ENCODE measurements at places on chromosomes 12 and 14.

GRCh38 chr12:50725011-50725942 lies 38.6 kb upstream of the ATF1 start:
- DNase-seq: no peak

- DNase-seq: no peak
Observed at GRCh38 chr14:98167705-98168104, 1104.3 kb downstream of the BCL11B start.

DNA sequence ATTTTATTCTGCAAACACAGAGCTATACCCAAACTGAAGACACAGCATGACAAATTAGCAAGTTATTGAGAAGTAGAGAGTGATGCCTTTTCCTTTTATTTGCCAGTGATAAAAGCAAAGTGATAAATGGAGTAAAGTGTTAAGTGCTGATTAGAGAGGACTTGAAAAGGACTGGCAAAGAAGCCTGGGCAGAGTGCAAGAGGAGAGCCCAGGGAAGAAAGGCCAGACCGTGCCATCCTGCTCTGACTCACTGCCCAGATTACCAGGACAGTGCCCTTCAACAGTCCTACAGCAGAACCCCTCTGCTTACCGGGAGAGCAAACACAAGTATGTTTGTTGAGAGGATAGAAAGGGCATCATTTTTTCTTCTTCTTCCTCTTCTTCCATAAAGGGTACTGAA lies 106.5 kb downstream of the ETV6 start:
- no peak for DNase-seq

GRCh38 chr14:49999826-50000379 lies 107.0 kb downstream of the ARF6 start:
- no peak for DNase-seq

DNA sequence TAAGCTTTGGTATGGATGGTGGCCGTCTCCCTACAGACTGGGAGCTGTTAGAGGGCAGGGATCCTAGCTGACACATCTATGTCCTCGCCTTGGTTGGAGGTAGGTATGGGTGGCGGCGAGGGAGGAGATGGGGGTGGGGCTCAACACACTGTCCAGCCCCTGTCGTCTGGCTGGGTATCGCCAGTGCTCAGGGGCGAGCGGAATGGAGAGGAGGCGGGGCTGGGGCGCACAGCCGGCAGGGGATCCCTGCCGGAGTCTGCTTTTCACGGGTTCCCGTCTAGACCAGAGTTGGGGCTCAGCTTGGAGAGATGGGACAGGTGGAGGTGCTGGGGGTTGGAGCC lies 16.1 kb downstream of the TAMALIN start:
- DNase-seq: no peak

DNA sequence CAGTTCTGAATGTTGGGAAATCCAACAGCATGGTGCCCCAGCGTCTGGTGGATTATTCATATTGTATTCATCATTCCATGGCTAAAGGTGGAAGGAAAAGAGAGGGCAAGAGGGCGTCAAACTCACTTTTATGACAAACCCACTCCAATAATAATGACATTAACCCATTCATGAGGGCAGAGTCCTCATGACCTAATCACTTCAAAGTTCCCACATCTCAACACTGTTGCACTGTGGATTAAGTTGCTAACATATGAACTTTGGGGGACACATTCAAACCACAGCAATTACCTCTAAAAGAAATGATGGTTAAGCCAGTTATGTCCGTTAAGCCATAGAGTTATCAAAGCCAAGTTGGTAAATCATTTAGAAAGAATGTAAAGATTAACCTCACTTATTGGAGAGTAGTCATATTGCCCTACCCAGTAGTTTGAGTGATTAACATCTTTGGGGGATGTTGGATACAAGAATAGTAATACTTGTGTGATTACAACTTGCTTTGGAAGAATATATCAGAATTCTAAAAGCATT lies 212.4 kb upstream of the FLRT2 start:
- DNase-seq: no peak

DNA sequence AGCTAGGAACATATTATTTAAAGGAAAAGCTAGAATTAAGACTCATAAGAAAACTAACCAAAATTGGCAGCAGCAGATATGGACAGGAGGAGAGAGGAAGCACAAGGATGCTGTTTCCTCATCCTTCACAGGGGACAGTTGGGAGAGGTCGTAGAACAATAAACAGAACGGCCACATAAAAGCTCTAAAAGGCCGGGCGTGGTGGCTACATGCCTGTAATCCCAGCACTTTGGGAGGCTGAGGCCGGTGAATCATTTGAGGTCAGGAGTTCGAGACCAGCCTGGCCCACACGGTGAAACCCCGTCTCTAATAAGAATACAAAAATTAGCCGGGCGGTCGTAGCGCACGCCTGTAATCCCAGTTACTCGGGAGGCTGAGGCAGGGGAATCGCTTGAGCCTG lies 10.5 kb downstream of the TCL1B start:
- no peak for DNase-seq

DNA sequence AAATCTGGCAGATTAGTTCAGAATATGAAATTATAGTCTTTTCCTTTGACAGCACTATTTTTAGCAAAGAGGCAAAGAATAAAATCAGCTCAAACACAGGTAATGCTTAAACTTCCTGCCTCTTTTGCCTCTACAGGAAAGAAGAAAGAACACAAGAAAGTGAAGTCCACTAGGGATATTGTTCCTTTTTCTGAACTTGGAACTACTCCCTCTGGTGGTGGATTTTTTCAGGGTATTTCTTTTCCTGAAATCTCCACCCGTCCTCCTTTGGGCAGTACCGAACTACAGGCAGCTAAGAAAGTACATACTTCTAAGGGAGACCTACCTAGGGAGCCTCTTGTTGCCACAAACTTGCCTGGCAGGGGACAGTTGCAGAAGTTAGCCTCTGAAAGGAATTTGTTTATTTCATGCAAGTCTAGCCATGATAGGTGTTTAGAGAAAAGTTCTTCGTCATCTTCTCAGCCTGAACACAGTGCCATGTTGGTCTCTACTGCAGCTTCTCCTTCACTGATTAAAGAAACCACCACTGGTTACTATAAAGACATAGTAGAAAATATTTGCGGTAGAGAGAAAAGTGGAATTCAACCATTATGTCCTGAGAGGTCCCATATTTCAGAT lies 17.4 kb downstream of the TMPO start:
- no peak for DNase-seq

DNA sequence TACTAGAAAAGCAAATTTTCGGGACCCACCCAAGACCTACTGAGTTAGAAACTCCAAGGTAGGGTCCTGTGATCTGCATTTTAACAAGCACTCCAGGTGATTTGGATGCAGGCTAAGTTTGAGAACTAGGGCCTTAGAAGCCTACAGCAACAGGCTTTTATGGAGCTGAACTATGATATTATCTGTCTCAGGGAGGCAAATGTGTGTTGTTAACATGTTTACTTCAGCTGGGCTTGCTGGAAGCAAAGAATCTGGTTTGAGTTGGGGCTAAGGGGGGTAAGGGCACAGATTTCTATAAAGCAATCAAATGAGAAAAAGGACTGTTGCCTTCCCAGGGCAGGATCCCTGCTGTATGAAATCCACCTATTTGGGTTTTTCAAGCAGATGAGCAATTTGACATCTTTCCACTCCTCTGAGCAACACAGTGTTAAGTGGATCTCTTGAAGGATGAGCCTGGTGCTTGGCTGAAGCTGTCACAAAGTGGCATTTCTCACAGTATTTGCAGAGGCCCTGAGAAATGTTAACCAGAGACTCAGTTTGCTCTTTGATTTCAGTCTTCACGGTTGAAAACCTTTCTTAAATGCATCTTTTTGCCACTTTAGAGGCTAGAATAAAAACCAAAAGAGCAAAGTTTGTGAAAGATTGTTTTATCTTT lies 36.2 kb upstream of the SOCS2 start:
- no peak for DNase-seq

DNA sequence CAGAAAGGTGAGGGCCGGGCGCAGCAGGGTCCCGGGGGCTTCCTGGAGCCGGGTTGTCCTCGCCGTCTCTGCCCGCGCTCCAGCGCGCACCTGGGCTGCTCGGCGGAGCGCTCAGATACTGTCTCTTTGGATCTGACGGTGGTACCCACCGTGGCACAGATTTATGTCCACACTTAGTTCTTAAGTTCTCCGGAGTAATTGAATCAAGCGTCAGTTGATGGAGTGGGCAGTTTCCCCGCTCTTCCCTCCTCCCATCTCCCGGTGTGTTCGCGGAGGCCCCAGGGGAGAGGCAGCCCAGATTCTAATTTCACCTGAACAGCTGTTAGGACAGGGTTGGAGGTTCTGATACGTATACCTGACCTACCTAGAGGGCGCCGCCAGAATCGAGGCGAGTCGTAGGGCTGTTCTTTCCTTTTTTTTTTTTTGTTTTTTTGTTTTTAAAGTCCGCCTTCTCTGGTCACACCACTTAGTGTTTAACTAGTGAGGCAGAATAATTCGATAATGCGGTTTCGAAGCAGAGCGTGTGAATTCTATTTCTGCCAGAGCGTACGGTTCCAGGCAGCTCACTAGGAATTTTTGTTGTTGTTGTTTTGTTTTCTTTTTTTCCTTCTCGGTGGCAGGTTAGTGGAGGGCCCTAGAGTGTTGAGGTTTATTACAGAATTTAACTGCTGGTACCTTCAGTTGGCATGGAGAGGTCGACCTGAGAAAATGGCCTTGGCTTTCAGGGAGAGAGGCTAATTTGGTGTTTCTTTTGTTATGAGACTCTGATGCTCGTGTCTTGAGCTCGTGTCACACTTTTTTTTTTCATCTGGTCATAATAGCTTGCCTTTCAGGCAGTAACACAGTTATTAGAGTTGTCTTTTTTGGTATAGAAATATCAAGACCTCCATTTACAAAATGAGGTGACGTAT lies 22.3 kb upstream of the GNS start:
- no peak for DNase-seq

DNA sequence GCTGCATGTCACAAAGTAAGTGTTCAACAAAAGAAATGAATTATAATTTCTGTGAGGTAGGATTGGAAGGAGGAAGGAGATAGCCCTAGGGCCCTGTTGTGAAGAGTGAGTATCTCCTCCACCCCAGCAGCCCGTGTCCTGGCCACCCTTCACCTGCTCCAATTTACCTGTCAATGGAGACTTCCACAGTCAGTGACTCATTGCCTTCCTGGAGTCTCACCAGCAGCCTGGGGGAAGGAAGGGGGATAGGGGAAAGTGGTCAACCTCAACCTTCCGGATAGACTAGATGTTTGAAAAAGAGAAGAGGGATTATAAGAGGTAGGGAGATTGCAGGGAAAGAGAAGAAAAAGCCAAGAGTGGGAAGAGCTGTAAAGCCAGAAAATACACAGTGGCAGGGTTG lies 9.2 kb downstream of the STAT2 start:
- no peak for DNase-seq

DNA sequence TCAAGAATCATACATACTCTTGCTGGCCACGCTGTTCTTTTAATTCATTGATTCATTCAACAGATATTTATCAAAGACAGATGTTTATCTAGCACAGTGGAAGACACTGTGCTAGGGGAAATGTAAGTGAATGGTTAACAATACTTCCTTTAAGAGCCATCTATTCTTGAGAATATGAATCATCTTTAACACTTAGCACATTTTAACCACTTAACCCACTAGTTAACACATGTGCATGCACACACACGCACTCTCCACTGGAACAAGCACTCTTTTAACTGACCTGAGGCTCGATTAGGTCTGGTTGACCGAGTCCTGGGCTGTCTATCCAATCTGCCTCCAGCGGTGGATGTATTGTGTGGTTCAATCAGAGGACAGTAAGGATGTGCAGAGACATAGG lies 34.6 kb downstream of the LMNTD1 start:
- peak; percentile 1 for DNase-seq

DNA sequence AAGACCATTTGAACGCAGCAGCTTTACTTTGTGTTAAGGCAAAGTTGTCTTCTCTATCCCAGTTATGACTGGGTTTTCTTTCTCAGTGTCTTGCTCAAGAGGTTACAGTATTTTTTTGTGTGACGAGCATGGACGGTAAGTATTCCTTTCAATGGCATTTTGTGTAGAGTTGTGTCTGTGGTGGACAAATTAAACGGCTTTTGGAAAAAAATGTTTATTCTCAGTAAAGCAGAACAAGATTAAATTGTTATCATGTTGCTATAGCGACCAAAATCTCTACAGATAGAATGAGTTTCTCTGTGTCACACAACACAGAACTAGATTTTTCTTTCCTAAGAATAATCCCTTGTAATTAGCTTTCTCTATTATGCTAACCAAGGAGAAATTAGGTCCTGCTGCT lies 417.1 kb downstream of the AEBP2 start:
- DNase-seq: no peak

- no peak for DNase-seq
Observed at GRCh38 chr14:54453252-54453651, 12.1 kb upstream of the CNIH1 start.

- DNase-seq: no peak
Observed at GRCh38 chr14:30875788-30876053, 1.4 kb downstream of the COCH start.

GRCh38 chr12:4118017-4118510 lies 155.5 kb upstream of the CCND2 start:
- DNase-seq: no peak

- no peak for DNase-seq
Observed at GRCh38 chr14:96205978-96206360, 1.3 kb downstream of the BDKRB2 start.

GRCh38 chr12:25557830-25558436 lies 4.8 kb upstream of the LMNTD1 start:
- DNase-seq: no peak

GRCh38 chr14:69654116-69654515 lies 42.7 kb downstream of the SUSD6 start:
- no peak for DNase-seq

DNA sequence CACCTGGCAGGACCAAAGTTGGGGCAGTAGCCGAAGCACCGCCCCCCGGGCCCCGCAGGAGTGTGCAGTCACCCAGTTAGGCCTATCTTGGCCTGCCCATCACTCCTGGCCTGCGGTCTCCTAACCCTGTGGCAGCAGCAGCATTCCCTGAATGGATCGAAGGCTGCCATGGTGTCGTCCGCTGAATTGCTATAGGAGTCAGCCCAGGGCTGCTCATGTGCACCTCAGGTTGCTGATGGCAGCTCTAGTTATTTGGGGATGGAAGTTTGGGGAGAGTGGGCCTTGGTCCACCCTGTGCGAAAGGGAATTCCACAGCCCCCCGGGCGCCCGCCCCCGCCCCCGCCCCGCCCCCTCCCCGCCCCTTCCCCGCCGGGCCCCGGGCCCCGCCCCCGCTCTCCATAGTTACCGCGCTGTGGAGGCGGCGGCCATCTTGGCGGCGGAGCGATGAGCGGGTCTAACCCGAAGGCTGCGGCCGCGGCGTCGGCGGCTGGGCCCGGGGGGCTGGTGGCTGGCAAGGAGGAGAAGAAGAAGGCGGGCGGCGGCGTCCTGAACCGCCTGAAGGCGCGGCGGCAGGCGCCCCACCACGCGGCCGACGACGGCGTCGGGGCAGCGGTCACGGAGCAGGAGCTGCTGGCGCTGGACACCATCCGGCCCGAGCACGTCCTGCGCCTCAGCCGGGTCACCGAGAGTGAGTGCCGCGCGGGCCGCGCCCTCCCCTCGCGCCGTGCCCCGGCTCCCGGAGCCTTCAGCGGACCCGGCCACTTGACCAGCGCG lies at the start of gene UNC119B:
UNC119B (plus strand) TSS at position 428 of the 774 bp plus-strand sequence; CDS start at position 445, 17 bp downstream.
- DNase-seq: peak; percentile 64

GRCh38 chr14:75368333-75368732 lies 59.5 kb upstream of the JDP2 start:
- DNase-seq: no peak

All from stimulated activated CD8-positive, alpha-beta memory T cell treated with anti-CD3 and anti-CD28 coated beads, Interleukin-12 subunit alpha, Interleukin-12 subunit beta, amount 100 ng/mL, for 1 hour (primary cell).